ENCODE measurements at places on chromosomes 7 and 10. TPM values are rescaled to one million over a fixed set of nuclear protein-coding genes. Genes with fewer than 3 reads are reported as not detected.

NPC1L1 gene
- 0.50 TPM for total RNA-seq

TMEM270 gene
- total RNA-seq = not detected

DNA sequence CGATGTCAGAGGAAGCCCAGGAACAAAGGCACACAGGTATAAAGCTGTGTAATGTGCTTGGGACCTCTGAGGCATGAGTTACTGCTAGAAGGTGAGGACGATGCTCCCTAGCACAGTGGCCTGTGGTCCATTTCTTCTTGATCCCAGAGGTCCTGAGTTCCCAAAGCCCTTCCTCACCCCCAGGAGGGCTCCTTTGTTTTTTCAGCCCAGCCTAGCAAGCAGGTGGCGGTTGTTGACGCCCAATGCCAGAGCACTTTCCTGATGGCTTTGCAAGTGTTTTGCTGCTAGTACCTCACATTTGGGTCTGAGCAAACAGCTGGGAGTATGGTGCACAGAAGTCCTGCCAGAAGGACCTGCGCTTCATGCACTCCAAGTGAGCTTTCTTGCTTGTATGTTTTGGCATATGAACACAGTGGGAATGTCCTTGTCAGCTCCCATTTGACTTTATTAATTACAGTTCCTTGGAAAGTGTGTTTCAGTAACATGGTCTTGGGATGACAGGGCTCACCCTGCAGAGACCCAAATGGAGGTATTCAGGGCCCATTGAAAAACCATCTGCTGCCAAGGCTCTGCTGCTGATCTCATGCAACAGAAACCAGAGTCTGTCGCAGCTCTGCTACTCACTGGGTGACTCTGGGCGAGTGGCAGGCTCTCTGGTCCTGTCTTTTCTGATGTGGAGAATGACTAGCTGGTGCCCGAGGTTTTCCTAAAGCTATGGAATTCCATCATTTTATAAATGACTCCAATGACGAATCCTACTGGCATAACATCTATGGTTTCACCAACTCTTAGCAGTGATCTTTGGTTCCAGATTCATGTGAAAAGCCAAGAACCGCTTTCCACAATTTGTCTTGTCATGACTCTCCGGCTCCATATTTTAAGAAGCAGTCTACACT lies 134.9 kb downstream of the ARID5B start:
- no peaks in the 10 kb centered on the region for H3K36me3 ChIP-seq
- H3K4me3 ChIP-seq = no peak overlapping the region
- no peak overlapping the region for H3K27ac ChIP-seq
- DNase-seq = no peak

DNA sequence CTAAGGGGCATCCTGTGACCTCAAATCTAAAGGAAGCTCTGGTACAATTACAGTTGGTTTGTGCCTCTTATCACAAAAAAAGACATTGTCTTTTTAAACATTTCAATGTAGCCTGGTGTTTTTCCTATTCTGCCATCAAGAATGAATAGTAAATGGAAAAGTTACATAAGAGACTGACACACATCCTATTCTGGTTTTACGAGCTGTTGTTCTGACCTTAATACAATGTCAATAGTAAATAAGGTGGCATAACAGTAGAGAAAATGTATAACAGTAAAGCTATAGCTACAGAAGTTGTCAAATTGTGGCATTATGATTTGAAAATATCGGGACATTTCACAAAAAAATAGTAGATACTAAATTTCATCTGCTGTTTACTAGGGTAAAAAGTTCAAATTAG lies 88.4 kb downstream of the NT5C2 start:
- no peak for DNase-seq
- no peaks in the 10 kb centered on the region for H3K27me3 ChIP-seq
- H3K27ac ChIP-seq = no peak overlapping the region
- H3K36me3 ChIP-seq = peaks cover 41% of the 10 kb centered on the region
- no peak overlapping the region for H3K4me3 ChIP-seq

GRCh38 chr7:36599645-36600313 lies 124.5 kb downstream of the AOAH start:
- H3K4me1 ChIP-seq = peaks cover 10% of the 10 kb centered on the region
- H3K4me3 ChIP-seq = no peak overlapping the region
- no peaks in the 10 kb centered on the region for H3K27me3 ChIP-seq
- H3K36me3 ChIP-seq = peaks cover 19% of the 10 kb centered on the region
- no peak for DNase-seq
- H3K27ac ChIP-seq = no peak overlapping the region

DNA sequence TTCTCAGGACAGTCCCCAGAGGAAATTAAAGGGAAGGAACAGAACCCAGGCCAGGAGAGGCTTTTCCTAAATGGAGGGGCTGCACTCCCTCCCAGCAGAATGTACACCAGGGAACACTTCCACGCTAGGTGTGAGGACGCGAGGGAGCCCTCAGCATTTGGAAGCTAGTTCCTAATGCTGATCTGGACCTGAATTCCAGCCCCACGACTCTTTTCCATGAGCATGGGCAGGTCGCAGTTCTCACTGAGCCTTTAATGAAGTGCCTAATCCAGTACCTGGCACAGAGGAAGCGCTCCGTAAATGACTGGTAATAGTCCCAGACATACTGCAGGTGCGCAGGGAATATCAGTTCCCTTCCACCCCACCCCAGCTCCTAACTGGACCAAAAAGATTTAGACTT lies 1.1 kb downstream of the ALOX5 start:
- DNase-seq = no peak
- peaks cover 26% of the 10 kb centered on the region for H3K4me1 ChIP-seq
- H3K36me3 ChIP-seq = no peaks in the 10 kb centered on the region
- no peak overlapping the region for H3K27ac ChIP-seq
- H3K27me3 ChIP-seq = peaks cover 36% of the 10 kb centered on the region

Data from T-cell (primary cell).